SJCRH30 (cell line): ENCODE measurements at places on chromosomes 2 and 18. TPM values are rescaled to one million over a fixed set of nuclear protein-coding genes. Genes with fewer than 3 reads are reported as not detected.

Gene LIMS3
- 3.4 and 6.2 TPM in 2 replicates for total RNA-seq

- H3K27ac ChIP-seq, result no peak overlapping the region
- H3K4me3 ChIP-seq, result no peak overlapping the region
- no peaks in the 10 kb centered on the region for H3K4me1 ChIP-seq
- no peaks in the 10 kb centered on the region for H3K36me3 ChIP-seq
- H3K27me3 ChIP-seq, result no peaks in the 10 kb centered on the region
Measured at GRCh38 chr18:39062426-39062825, 1496.8 kb upstream of the CELF4 start.

DNA sequence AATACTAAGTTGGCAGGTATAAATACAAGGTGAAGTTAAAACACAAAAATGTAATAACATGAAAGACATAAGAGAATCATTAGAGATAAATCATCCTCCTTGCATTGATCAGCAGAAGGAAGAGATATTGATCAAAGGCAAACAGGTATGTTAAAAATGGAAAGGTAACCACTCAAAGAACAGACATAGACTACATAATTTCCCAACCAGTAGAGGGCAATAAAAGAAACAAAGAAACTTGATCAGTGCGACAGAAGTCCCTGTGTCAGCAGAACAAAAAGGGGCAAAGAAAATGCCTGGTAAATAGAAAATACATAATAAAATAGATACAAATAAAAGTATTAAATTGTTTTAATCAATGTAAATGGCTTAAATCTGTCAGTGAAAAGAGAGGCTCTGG, 53.6 kb downstream of the FAM228A start:
- DNase-seq, result no peak
- H3K27me3 ChIP-seq, result no peaks in the 10 kb centered on the region
- H3K4me3 ChIP-seq, result no peak overlapping the region
- H3K27ac ChIP-seq, result no peak overlapping the region

GRCh38 chr2:31378389-31378788, 36.2 kb downstream of the XDH start:
- no peaks in the 10 kb centered on the region for H3K4me1 ChIP-seq
- no peak overlapping the region for H3K27ac ChIP-seq
- DNase-seq, result no peak
- no peaks in the 10 kb centered on the region for H3K27me3 ChIP-seq
- no peaks in the 10 kb centered on the region for H3K36me3 ChIP-seq

DNA sequence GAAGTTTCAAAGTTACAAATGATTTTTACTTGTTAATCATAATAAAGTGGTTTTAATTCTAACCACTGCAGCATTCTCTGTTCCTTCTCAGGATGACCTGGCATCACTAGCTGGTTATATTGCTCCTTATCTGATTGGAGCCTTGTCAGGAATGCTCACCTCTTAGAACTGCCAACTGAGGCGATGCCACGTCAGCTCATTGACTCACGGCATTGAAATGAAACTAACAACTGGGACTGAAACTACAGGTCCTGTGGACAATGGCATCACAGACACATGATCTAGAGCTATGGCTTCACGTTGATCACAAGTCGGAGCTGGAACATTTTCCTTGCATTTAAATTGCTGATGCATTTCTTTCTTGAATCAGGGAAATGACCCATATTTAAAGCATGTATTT, 54.9 kb upstream of the MAP2 start:
- peak; percentile 76 for DNase-seq
- peak overlapping the region; percentile 50 for H3K27ac ChIP-seq
- H3K36me3 ChIP-seq, result no peaks in the 10 kb centered on the region
- H3K4me1 ChIP-seq, result peaks cover 24% of the 10 kb centered on the region

- no peaks in the 10 kb centered on the region for H3K4me1 ChIP-seq
- no peaks in the 10 kb centered on the region for H3K36me3 ChIP-seq
- no peak for DNase-seq
- no peaks in the 10 kb centered on the region for H3K27me3 ChIP-seq
- H3K4me3 ChIP-seq, result no peak overlapping the region
Measured at GRCh38 chr18:63953811-63954210, 4.7 kb downstream of the HMSD start.

- H3K27ac ChIP-seq, result no peak overlapping the region
- DNase-seq, result peak; percentile 71
- H3K4me3 ChIP-seq, result 0 out of 2 replicates have a peak overlapping the region, but pooled peaks have one; percentile 2
- H3K36me3 ChIP-seq, result no peaks in the 10 kb centered on the region
- H3K4me1 ChIP-seq, result peaks cover 10% of the 10 kb centered on the region
- H3K27me3 ChIP-seq, result no peaks in the 10 kb centered on the region
Measured at GRCh38 chr2:45860136-45861121, 209.0 kb downstream of the PRKCE start.

DNA sequence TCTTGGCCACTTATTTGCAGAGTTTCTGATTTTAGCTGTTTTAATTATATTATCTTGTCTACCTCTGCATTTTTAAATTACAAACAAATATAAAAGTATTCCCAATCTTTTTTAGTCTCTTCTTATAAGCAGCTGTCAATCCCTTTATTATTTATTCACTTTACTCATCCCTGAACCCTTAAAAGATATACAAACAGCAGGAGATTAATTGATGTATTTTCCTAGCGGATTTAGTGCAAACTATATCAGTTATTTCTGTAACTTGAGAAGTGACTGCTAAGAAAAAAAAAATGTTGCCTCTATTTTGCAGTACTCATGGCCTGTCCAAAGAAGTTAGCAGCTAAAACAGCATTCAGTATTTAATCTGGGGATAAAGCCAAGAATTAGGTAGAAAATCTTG, 42.1 kb upstream of the GCFC2 start:
- no peaks in the 10 kb centered on the region for H3K36me3 ChIP-seq
- H3K27ac ChIP-seq, result no peak overlapping the region
- no peaks in the 10 kb centered on the region for H3K4me1 ChIP-seq

DNA sequence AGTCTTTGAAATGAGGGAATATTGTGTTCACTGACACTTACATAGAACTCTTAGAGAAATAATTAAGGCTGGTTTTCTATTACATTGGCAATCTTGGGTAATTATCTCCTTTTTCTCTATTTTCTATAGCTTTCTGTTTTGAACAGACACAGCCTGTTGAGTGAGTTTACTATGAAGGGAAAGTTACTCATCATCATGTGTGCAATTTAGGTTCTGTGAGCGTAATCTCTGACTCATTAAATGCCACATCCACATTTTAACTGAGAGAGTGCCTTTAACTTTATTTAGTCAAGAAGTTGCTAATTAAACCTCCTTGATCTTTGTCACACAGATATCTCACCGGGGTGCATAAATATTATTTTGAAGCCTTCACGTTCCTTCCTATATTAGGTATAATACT, 174.0 kb upstream of the SLC8A1 start:
- no peak for DNase-seq
- H3K27ac ChIP-seq, result no peak overlapping the region

DNA sequence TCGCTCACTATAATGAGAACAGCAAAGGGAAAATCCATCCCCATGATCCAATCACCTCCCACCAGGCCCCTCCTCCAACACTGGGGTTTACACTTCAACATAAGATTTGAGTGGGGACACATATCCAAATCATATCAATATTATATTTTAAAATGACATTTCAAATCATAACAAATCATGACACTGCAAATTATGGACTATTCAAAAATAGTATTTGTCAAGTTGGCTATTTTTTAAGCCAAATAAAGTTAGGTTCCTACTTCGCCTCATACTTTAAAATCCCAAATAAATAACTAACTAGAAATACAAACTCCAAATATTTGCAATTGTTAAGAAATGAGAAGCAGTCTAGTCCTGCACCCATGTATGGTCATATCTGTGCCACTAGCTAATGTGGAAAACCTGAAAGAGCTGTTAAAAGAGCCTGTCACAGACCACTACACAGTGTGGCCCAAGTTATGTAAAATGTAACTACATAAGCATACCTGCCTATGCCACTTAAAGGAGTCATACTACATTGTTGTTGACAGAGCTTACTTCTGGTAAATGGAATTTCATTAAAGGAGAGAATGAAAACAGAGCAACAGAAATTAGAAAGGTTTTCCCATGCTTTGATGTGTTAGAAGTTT, 334.7 kb upstream of the GULP1 start:
- no peak for DNase-seq
- H3K27me3 ChIP-seq, result no peaks in the 10 kb centered on the region
- no peak overlapping the region for H3K4me3 ChIP-seq
- no peaks in the 10 kb centered on the region for H3K4me1 ChIP-seq

DNA sequence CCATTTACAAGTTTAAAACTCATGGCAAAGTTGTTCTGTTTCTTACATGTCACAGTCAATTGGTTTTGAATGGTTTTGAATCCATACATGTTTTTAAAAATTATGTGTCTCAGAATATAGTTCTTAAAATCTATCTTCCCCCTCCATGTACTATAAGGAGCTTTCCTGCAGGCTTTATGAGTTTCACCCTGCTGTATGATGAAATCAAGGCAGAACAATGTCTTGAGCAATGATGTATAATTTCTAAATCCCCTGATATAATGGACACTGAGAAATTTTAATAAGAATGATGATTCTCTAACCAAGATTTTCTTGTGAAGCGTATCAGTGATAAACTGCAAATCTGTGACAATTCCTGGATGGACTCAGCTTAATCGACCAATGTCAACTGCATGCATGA, 10.6 kb upstream of the ZNF516 start:
- no peaks in the 10 kb centered on the region for H3K27me3 ChIP-seq
- DNase-seq, result no peak
- H3K36me3 ChIP-seq, result no peaks in the 10 kb centered on the region
- H3K4me3 ChIP-seq, result no peak overlapping the region

DNA sequence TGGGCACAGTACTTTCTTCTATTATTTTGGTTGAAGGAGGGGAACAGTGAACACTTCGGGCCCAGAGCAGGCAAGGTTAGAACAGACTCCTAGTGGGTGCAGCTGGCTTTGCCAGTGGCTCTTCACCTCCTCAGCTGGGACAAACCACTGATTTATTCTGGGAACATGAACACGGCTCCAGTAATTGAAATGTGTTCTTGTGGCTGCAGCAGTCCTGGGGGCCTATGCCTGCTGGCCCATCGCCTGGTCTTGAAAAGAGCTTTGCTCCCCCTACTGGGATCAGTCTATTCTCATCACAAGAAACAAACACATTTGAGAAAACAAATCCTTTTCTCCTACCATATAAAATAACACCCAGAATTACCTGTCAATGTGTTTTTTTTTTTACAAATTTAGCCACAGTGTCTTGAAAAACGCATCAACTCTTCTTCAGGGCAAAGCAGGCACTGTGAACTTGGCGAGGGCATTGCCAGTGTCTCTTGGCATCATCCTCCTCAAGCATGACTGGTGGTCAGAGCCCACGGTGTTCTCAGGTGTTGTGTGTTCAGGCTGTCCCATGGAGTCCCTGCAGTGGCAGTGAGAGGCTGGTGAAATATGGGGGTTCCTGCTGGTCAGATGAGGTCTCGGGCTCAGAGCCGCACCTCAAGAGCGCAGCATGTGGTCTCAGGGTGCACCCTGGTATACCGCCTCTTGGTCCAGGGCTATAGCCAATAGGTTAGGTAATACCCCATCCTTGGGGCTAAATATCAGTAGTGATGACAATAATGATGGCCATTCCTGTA, 51.3 kb downstream of the RNF144A start:
- no peaks in the 10 kb centered on the region for H3K27me3 ChIP-seq
- no peaks in the 10 kb centered on the region for H3K36me3 ChIP-seq
- DNase-seq, result no peak
- H3K4me3 ChIP-seq, result no peak overlapping the region
- H3K27ac ChIP-seq, result no peak overlapping the region
- peaks cover 6% of the 10 kb centered on the region for H3K4me1 ChIP-seq

DNA sequence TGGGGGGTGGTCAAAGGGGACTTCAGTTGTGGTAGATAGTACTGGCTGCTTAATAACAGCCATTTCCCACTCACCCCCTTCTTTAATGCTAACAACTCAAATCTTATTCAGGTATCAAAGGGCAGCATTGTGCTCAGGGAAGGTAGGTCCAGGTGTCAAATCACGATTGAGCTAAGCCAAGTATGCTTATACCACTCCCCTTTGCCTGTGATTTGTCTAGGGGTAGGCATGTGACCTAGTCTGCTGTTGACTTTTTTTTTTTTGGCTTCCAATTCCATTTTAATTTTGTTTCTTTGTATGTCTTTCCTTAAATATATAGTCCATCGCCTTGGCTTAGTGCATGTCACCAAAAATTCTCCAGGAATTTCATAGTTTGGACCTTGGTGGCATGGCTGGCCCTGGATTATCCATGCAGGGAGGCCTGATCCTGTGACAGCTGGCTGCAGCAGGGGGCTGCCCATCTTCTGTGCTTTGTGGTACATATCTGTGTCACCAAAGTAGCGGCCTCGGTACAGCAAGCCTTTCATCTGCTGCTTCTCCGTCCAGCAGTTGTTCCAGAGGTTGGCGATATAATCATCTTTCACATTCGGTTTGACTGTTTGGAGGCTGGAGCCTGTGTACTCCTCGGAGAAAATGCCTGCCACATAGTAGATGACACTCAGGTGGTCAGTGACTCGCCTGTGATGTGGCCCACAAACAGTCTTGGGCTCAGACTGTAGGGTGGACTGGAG, 68.1 kb upstream of the SPRED2 start:
- DNase-seq, result no peak
- no peaks in the 10 kb centered on the region; the same call in 1 of the 2 replicates for H3K27me3 ChIP-seq
- no peaks in the 10 kb centered on the region for H3K4me1 ChIP-seq
- no peaks in the 10 kb centered on the region for H3K36me3 ChIP-seq
- H3K4me3 ChIP-seq, result no peak overlapping the region
- no peak overlapping the region for H3K27ac ChIP-seq

DNA sequence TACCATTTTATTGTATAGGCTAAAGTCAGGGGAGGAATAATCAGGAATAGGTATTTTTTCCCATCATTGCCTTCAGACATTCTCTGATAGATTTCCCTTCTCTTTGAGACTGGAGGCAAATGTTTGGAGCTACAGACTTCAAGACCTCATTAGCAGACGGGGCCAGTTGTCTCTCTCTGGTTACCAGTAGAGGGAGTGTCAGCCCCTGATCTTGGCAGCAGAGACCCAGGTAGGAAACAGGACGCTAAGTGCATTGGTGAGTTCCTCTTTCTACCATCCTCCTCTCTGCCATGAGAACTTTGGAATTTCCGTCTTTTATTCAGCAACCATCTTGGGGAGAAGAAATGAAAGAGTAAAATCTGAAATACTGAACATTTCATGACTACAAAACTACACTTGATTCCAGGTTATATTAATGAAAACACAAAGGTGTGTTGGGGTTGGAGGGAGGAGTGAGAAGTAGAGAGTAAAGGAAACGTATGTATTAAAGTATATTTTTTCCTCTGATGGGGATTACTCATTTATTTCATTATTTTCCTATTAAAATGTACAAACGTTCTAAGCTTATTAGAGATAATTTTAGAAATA, 186.2 kb upstream of the GCFC2 start:
- H3K4me1 ChIP-seq, result no peaks in the 10 kb centered on the region
- H3K27ac ChIP-seq, result no peak overlapping the region
- no peaks in the 10 kb centered on the region for H3K36me3 ChIP-seq
- H3K27me3 ChIP-seq, result no peaks in the 10 kb centered on the region

GRCh38 chr18:378079-378478, 110.2 kb upstream of the THOC1 start:
- DNase-seq, result no peak
- H3K27me3 ChIP-seq, result no peaks in the 10 kb centered on the region
- no peak overlapping the region for H3K27ac ChIP-seq
- no peaks in the 10 kb centered on the region for H3K36me3 ChIP-seq
- H3K4me1 ChIP-seq, result no peaks in the 10 kb centered on the region
